ENCODE measurements at places on chromosomes 2 and 18. TPM values are rescaled to one million over a fixed set of nuclear protein-coding genes. Genes with fewer than 3 reads are reported as not detected.

IL1RL2 gene
- 1.3 TPM for total RNA-seq

INO80B gene
- 63.3 TPM for total RNA-seq

GYPC gene
- total RNA-seq = 35.1 TPM

WNT6 gene
- 1.9 TPM for total RNA-seq

IL36G gene
- total RNA-seq = not detected

LIPT1 gene
- total RNA-seq = 140 TPM

SLC14A1 gene
- total RNA-seq = not detected

OTOS gene
- not detected for total RNA-seq

ARL4C gene
- total RNA-seq = 3.0 TPM

- DNase-seq = no peak
These were observed 11.0 kb downstream of the ERFE start for GRCh38 chr2:238169708-238170251.

GRCh38 chr18:70491734-70492348 is 203.0 kb downstream of the SOCS6 start:
- no peak for DNase-seq

DNA sequence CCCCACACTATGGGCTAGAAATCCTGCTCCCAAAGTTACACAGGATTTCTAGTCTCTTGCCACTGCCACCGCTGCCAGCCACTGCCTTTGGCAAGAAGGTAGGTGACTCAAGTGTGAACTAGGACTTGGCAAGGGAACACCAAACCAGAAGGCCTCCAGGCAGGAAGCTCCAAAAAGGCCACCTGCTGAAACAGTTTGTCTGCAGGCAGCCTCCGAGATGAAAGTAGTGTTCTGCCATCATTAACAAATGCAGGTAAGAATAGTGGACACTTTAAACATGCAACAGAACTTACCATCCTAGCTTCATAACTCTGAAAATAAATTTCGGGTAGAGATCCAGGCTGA is 3.9 kb downstream of the ANKRD44 start:
- DNase-seq = no peak

DNA sequence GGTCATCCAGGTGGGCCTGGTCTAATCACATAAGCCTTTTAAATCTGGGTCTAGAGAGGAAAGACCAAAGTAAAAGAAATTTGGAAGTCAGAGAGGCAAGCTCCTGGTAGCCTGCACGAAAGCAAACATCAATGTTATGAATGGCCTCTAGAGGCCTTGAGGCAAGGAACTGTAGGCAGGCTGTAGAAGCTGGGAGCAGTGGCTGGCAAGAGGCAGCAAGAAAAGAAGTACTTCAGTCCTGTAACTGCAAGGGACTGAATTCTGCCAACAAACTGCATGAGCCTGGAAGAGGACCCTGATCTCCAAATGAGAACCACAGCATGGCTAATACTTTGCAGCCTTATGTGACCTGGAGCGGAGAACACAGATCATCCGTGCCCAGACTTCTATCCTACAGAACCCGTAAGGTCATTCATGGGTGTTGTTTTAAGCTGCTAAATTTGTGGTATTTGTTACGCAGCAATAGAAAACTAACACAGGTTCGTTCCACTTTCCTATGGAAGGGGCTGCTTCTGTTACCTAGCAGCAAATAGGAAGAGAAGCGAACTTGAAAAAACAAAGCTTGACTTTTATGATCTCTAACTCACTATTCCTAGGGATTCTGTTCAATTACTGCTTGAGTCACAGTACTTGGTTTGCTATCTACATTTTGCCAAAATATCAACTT is 1.2 kb downstream of the IMMT start:
- DNase-seq = no peak

DNA sequence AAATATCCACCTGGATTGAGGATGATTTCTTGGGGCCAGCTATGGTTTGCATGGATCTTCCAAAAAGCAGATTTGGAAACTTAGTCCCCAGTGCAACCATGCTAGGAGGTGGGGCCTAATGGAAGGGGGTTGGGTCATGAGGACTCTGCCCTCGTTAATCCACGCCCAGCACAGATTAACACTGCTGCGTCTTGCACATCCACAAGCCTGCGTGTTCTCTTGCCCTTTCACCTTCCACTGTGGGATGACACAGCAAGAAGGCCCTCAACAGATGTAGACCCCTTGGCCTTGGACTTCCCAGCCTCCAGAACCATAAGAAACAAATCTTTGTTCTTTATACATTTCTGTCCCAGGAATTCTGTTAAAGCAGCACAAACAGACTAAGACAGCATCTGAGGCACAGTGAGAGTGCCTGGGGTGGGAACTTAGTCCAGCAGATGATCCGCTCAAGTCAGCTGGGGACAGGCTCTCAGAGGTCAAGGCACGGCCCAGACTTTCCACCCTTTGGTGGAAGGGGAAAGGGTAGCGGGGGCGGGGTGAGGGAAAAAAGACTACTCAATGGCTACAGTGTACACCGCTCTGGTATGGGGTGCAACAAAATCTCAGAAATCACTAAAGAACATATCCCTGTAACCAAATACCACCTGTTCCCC is 2.4 kb downstream of the RAB17 start:
- DNase-seq = no peak

DNA sequence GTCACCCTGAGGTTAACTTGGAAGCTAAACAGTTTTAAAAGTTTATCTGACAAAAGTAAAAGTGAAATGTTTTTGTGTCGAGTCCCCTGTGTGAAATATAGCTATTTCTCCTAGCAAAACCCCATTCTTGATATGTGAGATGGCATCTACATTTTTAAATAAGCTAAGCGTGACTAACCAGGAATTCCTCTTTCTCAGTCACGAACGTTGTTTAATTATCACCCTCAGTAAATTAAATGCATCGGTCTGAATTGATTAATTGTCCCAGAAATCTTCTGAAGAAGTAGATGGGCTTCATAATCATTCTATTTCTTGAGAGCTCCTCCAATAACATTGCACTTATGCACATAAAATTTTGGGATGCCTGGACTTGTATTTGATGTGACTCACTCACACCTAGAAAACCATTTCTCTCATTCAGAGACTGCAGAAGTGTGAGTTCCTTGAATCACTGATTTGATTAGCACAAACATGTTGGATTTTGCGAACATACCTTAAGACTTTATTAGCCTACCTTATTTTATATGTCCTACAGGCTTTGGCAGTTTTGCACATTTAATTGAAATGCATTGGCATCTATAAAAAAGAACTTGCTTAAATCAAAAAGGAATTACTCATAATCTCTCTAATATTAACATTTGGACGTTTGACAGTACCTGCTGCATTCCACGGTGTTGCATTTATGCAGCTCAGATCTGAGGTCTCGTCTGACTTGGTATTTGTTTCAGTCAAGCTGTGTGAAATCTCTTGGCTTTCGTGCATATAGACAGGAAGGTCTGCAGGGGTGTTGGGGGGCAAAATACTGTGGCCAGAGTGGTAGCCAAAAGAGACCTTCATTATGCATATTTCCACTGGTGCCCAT is 475.2 kb downstream of the EPHA4 start:
- DNase-seq = no peak

DNA sequence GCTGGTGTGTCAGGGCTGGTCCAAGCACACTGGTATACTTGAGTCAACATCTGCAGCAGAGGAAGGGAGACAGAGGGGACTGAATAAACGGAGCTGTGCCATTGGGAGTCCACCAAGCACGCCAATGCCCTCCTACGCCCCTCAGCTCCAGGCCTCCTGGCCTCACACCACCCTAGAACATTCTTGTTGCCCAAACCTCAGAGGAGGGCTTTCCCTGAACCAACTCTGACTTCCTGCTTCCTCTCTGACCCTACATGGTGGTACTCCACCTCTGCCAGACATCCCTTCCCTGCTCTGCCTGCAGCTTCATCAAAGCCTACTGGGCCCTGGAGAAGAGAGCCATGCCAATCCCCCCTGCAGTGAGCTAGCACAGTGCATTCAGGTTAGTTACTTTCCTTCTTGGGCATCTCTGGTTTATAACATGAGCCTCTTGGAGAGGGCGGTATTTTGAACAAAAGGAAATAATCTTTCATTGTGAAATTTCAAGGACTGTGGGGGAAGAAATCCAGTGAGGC is 54.4 kb downstream of the ZBTB7C start:
- no peak for DNase-seq

- no peak for DNase-seq
These were observed 257.9 kb downstream of the TMX3 start for GRCh38 chr18:68456985-68457384.

GRCh38 chr2:101418460-101419095 is 31.3 kb upstream of the CREG2 start:
- DNase-seq = no peak

- DNase-seq = no peak
These were observed 14.0 kb upstream of the MAPRE2 start for GRCh38 chr18:35027206-35027605.

DNA sequence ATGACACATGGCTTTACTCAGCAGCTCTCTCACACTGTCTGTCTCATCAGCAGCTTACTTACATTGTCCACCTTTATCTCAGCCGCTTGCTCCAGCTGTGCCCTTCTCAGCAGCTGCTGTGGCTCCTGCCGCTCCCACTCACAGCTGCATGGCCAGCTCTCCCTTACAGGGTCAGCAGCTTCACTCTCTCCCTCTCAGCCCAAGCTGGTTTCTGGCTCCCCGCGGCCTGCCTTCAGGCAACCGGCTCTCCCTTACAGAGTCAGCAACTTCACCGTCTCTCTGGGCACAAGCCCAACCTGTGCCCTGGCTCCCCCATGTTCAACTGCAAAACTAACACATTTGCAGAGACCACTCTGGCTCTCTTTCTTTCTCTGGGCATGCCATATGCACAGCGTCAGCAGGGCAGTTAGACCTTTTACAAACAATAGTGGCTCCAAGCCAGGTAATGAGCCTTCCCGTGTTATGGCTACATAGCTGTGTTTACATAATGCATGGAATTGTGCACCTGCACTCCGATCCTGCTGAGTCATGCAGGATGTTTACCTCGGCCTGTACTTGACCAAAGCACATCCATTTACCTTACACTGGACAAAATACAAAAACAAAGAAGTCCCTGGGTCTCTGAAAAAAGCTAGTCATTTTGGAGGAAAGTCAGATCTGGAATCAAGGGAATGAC is 167.3 kb downstream of the DOK6 start:
- DNase-seq = no peak

DNA sequence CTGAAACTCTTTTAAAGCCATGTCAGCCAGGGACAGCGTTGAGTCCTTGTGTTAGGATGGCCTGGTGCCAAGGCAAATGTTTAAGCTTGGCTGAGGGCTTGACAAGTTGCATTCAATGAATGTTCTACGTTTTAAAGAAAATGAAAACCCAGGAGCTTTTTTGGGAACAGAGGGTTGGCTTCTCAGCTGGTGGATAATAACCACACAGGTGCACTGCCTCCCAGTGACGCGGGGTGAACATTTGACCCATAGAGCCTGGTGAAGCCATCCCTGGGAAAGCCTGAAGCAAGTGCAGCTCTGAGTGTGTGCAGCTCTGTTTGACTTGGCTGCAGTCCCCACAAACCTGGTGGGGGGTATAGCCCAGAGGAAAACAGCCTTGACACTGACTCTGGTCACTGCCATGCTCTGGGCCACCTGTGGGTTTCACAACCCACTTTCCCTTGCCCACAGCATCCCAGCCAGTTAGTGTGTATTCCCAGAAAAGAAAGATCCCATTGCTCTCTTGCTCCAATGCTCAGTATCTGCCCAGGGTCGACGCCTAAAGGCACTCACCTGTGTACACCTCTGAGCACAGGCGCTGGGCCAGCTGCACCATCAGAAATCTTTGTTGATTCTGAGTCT is 874.9 kb downstream of the RNF144A start:
- DNase-seq = no peak

- DNase-seq = peak; percentile 67
These were observed 7.0 kb downstream of the TNS1 start for GRCh38 chr2:217995731-217996231.

- no peak for DNase-seq
These were observed 300.5 kb downstream of the ALK start for GRCh38 chr2:29620890-29621289.

GRCh38 chr2:44351676-44352075 is 9.6 kb downstream of the PREPL start:
- DNase-seq = no peak

DNA sequence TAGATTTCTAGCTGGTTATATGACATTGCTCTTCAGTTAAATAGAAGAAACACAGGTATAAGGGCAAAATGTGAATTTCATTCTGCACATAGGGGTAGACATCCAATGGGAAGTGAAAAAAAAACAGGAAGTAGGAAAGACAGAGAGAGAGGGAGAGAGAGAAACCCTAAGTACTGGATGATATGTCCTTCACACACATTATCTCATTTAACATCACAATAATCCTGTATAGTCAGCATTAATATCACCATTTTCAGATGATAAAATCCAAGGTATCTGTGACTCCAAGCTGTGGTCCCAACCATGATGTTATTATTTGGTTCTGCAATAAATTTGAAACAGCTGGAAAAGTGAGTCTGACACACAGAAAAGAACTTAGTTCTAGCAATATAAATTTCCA is 759.9 kb downstream of the SATB2 start:
- no peak for DNase-seq

DNA sequence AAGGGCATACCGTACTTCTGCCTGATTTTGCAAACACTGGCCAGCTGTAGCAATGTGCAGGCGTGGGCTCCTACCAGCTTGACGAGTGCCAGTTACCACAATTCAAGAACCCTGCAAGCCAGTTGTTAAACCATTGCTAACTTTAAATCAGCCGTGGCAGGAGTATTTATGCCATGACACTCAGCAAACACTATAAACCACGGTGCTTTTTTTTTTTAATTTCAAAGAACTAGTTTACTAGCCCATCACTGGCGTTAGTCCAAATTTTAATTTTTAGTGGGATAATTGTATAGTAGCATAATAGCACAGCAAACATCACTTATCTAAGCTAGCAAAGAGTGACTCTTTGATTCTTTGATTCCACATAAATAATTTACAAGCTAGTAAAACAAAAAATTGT is 111.1 kb downstream of the COL4A4 start:
- DNase-seq = no peak

DNA sequence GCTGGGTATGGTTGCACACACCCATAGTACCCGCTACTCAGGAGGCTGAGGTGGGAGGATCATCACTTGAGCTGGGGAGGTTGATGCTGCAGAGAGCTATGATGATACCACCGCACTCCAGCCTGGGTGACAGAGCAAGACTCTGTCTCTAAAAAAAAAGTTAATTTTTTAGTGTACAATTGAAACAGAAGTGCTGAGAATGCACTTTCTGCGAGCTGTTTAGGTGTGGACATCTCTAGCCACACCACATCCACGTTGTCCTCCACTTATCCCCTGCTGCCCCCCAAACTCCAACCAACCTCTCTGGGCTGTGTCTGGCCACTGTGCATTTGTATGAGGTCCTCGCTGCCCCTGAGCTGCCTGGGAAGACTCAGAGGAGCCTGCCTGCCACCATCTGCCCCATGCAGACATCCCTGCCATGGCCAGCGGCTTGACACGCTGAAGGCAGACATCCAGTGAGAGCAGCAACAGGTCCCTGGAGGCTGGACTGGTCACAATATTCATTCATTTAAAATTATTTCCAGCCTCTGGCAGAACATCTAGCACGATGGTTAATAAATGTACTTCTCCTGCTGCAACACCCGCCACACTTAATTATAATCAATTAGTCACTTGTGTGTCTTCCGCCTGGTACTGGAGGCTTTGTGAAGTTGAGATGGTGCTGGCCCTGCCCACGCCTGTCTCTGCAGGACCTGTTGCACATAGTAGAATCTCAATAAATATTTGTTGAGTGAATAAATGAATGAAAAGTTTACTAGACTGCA is 3.7 kb upstream of the AFF3 start:
- DNase-seq = no peak

Data from uterus (tissue), 4 donors.